Spinal cord (tissue), 10 donors: ENCODE measurements at places on chromosomes 2 and 18. TPM values are rescaled to one million over a fixed set of nuclear protein-coding genes. Genes with fewer than 3 reads are reported as not detected.
A peak's percentile ranks its signal among the peaks of the same experiment; 100 is the strongest.

GRCh38 chr18:13499803-13500202, 226.6 kb downstream of the FAM210A start:
- peaks cover 12% of the 10 kb centered on the region for H3K36me3 ChIP-seq
- DNase-seq, result no peak
- peak overlapping the region; percentile 86 for H3K27ac ChIP-seq
- H3K27me3 ChIP-seq, result no peaks in the 10 kb centered on the region
- H3K4me1 ChIP-seq, result peaks cover 38% of the 10 kb centered on the region

- no peak overlapping the region for H3K4me3 ChIP-seq
- peak; percentile 66 for DNase-seq
- H3K27ac ChIP-seq, result no peak overlapping the region
- H3K36me3 ChIP-seq, result no peaks in the 10 kb centered on the region
Observed at GRCh38 chr18:35478520-35479435, 19.0 kb downstream of the INO80C start.

ROCK1 gene
- total RNA-seq, result 33.8 TPM

DNA sequence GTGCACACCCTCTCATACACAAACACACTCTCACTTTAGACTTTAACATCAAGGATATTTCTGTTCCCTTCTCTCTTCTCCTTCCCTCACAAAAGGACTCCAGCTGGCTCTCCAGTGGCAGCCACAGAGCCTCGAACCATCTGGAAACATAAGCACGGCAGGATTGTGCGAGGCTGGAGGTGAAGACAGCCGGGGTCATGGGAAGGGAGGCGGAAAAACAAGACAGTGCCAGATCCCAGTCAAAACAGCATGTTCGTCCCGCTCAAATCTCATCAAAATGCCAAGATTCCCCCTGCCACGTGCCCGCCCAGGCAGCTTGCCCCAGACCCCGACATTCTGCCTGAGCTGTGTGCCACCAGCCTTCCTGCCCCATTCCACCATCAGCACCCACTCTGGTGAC, 180.3 kb downstream of the ZBTB7C start:
- H3K4me3 ChIP-seq, result no peak overlapping the region
- DNase-seq, result peak; percentile 69
- no peaks in the 10 kb centered on the region for H3K36me3 ChIP-seq
- H3K27me3 ChIP-seq, result no peaks in the 10 kb centered on the region
- H3K4me1 ChIP-seq, result peaks cover 31% of the 10 kb centered on the region

C1GALT1C1L gene
- total RNA-seq, result 1.2 TPM

HOXD12 gene
- not detected for total RNA-seq

DNA sequence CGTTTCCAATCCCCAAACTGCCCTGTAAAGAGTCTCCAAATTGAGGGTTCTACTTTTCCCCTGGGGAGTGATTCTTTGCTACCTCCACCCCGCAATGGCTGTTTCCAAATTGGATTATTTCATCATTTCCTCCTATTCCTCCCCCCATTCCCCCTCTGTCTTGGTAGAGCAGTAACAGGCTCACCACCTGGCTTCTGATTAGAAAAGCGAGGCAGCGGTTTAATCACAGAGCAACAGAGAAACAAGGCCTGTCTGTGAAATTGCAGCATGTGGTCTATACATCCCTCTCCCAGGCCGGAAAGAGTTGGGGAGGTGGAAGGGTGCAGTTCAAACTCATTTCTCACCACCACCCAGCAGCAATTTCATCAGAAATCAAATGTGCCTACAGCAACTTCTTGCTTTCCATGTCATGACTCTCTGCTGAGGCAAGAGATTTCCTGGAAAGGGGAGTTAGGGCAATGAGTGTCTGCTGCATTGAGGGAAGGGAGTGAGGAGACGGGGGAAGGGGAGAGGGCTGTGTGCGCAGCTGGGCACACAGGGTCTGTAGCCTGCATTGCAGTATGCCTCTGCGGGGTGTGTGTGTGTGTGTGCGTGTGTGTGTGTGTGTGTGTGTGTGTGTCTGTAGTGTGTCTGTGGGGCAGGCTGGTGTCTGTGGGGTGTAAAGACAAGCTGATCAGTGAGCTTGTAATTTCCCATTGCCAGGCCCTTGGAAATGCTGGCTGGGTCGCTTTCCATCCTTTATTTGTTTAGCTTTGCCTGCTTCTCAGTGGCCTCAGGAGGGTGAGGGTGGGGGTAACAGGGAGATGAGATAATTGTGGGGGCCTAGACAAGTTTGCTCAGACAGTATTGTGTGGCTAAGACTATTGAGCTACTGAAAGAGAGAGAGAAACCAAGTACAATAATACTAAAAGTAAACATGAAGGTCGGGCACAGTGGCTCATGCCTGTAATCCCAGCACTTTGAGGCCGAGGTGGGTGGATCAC, 13.5 kb upstream of the IGFBP2 start:
- no peaks in the 10 kb centered on the region for H3K36me3 ChIP-seq
- no peak overlapping the region for H3K4me3 ChIP-seq
- H3K27ac ChIP-seq, result peak overlapping the region; percentile 16
- no peaks in the 10 kb centered on the region for H3K27me3 ChIP-seq
- peaks cover 29% of the 10 kb centered on the region for H3K4me1 ChIP-seq

DNA sequence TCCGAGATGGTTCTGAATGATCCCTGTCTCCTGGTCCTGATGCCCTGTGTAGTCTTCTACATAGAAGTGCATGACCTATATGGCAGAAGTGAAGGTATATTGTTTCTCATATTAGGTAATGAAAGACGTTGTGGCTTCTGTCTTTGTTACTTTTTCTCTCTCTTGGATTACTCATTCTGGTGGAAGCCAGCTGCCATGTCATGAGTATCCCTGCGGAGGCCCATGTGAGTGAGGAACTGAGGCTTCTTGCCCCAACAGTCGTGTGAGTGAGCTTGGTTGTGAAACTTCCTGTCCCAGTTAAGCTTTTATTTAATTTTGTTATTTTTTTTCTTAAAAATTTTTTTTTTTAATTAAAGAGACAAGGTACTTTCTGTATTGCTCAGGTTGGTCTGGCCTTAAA, 134.7 kb downstream of the UBR3 start:
- H3K4me1 ChIP-seq, result no peaks in the 10 kb centered on the region
- H3K27me3 ChIP-seq, result no peaks in the 10 kb centered on the region
- H3K4me3 ChIP-seq, result no peak overlapping the region
- no peak for DNase-seq

C2orf80 gene
- 6.4 TPM for total RNA-seq

RNPEPL1 gene
- total RNA-seq, result 16.1 TPM

DNA sequence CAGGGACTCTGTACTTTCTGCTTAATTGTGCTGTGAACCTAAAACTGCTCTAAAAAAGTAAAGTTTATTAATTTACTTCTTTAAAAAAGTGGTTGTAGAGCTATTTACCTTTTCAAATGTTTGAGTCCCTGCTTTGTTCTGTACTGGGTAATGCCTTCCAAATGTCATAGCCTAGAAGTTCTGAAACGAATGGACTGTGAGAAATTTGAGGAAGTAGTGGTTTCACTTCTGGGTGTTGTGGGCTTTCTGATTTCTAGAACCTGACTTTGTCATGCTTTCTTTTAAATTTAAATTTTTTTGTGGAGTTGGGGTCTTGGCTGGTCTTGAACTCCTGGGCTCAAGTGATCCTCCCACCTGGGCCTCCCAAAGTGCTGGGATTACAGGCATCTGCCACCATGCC, 44.6 kb downstream of the SMAD4 start:
- DNase-seq, result no peak
- no peaks in the 10 kb centered on the region for H3K27me3 ChIP-seq
- no peak overlapping the region for H3K4me3 ChIP-seq
- H3K36me3 ChIP-seq, result no peaks in the 10 kb centered on the region
- no peaks in the 10 kb centered on the region for H3K4me1 ChIP-seq

MYO7B gene
- total RNA-seq, result 4.3 TPM

- no peak overlapping the region for H3K4me3 ChIP-seq
- no peak for DNase-seq
- no peak overlapping the region for H3K27ac ChIP-seq
- H3K36me3 ChIP-seq, result peaks cover 10% of the 10 kb centered on the region
- H3K4me1 ChIP-seq, result peaks cover 15% of the 10 kb centered on the region
Observed at GRCh38 chr2:2182551-2183071, 148.5 kb downstream of the MYT1L start.

- no peak for DNase-seq
- no peaks in the 10 kb centered on the region for H3K36me3 ChIP-seq
- H3K4me3 ChIP-seq, result no peak overlapping the region
- H3K4me1 ChIP-seq, result peaks cover 8% of the 10 kb centered on the region
- H3K27ac ChIP-seq, result no peak overlapping the region
- H3K27me3 ChIP-seq, result no peaks in the 10 kb centered on the region
Observed at GRCh38 chr2:10977621-10978020, 65.9 kb downstream of the KCNF1 start.

DNA sequence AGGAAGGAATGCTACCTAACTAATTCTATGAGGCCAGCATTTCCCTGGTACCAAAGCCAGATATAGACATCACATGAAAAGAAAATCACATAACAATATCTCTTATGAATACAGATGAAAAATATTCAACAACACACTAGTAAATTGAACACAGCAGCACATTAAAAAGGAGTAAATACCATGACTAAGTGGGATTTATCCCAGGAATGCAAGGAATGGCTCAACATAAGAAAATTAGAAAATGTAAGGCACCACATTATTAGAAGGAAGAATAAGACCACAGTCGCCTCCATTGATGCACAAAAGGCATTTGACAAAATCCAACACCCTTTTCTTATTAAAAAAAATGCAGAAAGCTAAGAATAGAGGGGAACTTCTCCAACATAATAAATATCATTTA, 133.9 kb downstream of the TTC32 start:
- DNase-seq, result no peak
- no peaks in the 10 kb centered on the region for H3K36me3 ChIP-seq
- no peak overlapping the region for H3K27ac ChIP-seq
- H3K27me3 ChIP-seq, result no peaks in the 10 kb centered on the region

EVX2 gene
- 0.17 TPM for total RNA-seq

DNA sequence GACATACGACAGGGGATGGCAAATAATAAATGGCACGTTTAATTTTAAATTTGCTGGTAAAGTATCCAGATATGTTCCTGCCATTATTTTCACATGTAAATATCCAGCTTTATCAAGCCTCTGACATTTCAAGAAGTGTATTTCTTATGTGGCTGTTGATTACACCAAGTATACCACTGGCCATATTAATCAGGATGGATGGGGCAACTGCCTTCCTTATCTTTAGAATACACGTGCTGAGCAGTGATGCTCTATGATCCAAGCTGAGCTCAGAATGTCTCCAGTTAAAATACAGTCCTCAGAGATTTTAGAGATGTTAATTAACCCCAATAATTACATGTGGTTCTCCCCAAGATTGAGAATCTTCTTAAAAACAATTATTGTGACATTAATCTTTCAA, 38.3 kb upstream of the RAPGEF4 start:
- no peak for DNase-seq
- H3K4me3 ChIP-seq, result no peak overlapping the region
- H3K4me1 ChIP-seq, result no peaks in the 10 kb centered on the region
- no peaks in the 10 kb centered on the region for H3K27me3 ChIP-seq

DNA sequence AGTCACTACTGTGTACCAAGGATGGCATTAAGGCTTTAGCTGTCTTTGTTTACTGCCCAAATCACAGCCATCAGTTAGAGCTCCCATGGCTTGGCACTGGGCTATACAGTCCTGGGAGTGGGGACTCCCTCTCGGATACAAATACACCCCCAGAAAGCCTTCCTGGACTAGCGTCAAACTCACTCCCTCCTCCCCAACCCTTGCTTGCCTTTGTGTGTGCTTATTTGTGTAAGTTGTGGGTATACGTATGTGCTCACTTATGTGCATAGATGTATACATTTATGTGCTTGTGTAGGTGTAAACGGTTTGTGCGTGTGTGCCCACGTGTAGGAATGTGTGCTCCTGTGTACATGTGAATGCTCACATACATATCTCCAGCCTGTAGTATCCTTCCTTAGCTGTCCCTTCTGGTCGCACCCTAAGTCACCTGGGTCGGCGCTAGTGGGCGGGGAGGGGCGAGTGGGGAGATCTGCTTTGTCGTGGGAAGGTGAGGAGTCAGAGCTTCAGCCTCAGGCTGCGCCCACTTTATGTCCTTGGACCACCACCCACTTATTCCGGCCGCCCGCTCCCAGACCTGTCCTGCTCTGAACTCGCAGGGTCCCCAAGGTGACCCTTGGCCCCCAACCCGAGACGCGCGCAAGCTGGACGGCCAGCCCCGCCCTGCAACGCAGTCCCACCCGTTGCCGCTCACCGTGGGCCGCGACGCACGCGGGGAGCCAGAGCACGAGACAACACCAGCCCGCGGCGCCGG, 461 bp downstream of the PRADC1 start:
- H3K4me3 ChIP-seq, result peak overlapping the region; percentile 65
- H3K36me3 ChIP-seq, result peaks cover 15% of the 10 kb centered on the region
- H3K27me3 ChIP-seq, result no peaks in the 10 kb centered on the region
- H3K4me1 ChIP-seq, result peaks cover 18% of the 10 kb centered on the region

ITPRIPL1 gene
- total RNA-seq, result 7.5 TPM

- H3K4me3 ChIP-seq, result no peak overlapping the region
- H3K27ac ChIP-seq, result no peak overlapping the region
Observed at GRCh38 chr2:40507432-40507831, 55.5 kb upstream of the SLC8A1 start.

- H3K4me3 ChIP-seq, result no peak overlapping the region
- DNase-seq, result no peak
- H3K27ac ChIP-seq, result no peak overlapping the region
- no peaks in the 10 kb centered on the region for H3K4me1 ChIP-seq
Observed at GRCh38 chr2:241136661-241137260, 12.5 kb downstream of the PASK start.

- H3K27me3 ChIP-seq, result no peaks in the 10 kb centered on the region
- DNase-seq, result no peak
- no peak overlapping the region for H3K4me3 ChIP-seq
Observed at GRCh38 chr2:10257500-10258147, 45.1 kb upstream of the HPCAL1 start.

DNA sequence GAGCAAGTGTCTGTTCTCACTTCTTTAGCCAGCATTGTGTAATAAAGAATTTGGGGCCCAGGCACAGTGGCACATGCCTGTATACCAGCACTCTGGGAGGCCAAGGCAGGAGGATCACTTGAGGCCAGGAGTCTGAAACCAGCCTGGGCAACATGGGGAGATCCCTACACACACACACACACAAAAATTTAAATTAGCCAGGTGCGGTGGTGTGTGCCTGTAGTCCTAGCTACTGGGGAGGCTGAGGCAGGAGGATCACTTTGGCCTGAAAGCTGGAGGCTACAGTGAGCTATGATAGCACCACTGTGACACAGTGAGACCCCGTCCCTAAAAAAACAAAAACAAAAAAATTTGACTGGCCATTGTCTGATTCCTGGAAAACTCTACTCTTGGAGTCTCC, 8.3 kb downstream of the REV1 start:
- H3K27me3 ChIP-seq, result no peaks in the 10 kb centered on the region
- peaks cover 2% of the 10 kb centered on the region for H3K36me3 ChIP-seq
- H3K27ac ChIP-seq, result no peak overlapping the region
- no peak overlapping the region for H3K4me3 ChIP-seq
- no peak for DNase-seq
- peaks cover 7% of the 10 kb centered on the region for H3K4me1 ChIP-seq
